ENCODE measurements at places on chromosomes 5 and 9. TPM values are rescaled to one million over a fixed set of nuclear protein-coding genes. Genes with fewer than 3 reads are reported as not detected.

The SEMA5A gene
- under 0.01 TPM for total RNA-seq

The LRRC19 gene
- total RNA-seq = not detected

The WASHC1 gene
- total RNA-seq = 11.2 TPM

The SLC1A1 gene
- 1.2 TPM for total RNA-seq

The SSBP2 gene
- total RNA-seq = 14.9 TPM

Measured in A549 treated with AZD2906 at 1 μM for 4 hours (cell line).